ENCODE measurements at places on chromosomes 11 and 22.

DNA sequence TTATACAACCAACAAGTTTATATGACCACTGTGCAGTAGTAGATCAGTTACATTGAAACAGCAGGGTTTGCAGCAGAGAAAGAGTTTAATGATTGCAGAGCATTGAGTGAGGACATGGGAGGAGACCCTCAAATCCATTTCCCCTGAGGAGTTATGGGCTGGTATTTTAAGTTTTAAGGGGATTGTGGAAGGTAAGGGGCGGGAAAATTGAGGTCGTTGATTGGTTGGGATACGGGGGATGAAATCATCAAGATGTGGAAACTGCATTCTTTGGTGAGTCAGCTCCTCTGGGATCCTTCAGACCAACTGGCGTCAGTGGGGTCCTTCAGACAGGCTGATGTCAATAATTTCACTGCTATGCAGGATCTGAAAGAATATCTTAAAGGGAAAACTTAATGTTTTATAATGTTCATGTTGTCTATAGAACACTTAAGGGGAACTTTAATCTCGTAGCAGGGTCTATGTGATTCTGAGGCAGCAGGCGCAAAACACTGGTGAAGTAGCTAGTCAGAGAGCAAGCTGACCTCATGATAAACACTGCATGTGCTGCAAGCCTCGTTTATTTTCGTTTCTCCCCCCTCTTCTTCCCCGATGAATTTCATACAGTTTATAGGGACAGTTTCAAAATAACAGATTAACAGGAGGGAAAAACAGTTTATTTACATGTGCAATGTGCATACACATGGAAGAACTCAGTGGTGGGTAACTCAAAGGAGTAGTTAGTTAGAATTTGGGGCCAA is 17.4 kb upstream of the BACE1-AS start:
- DNase-seq, result no peak

DNA sequence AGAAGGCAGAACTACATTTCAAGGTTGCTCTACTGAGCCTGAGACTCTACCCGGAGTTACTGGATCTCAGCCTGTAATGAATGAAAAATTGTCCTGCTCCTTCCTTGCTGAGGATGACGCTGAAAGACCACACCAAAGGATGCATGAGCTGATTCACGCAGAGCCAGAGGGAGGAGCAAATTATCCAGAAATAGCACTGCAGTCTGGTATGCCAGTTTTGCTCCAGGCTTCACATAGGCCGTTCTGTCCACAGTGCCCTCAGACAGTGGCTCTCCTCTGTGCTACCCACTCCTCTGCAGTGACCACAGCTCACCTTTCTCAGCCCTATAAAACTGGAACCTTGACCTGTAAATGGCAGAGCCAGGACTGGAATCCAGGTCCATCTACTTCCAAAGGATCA is 79.3 kb upstream of the GALNT18 start:
- DNase-seq, result peak; percentile 42

GRCh38 chr11:1297011-1297575 is 12.3 kb downstream of the TOLLIP start:
- DNase-seq, result no peak

DNA sequence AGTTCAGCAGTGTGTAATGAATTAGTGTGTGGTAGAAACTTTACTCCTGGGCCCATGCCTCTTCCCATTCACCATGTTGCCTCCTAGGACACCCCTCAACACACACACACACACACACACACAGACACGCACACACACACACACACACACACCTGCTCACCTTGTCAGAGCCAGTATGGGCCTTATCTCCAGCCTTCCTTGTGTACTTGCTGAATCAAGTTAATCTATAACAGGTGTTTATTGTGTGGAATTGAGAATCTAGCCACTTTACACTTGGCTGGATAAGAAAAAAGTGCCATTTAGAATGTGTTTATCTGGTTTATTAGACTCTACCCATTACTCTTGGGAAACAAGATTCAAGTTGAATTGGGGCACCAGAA is 14.5 kb upstream of the ZDHHC13 start:
- no peak for DNase-seq

- no peak for DNase-seq
Measured at GRCh38 chr11:97296301-97296700, 906.5 kb downstream of the JRKL start.

DNA sequence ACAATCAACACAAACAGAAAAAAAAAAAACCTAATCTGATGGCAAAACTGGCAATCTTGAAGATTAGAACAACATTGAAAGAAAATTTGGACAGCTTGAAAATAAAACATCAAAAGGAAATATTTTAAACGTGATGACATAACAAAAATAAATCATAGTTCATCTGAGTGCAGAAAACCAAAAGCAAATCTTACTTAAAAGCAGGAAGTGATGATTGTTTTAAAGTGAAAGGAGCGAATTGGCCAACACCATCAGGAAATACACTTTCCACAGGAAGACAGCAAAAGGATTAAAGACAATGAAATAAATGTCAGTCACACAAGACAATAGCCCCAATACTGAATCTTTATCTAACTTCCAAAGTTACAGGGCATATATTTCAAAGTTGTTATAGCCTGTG is 696.5 kb upstream of the CHORDC1 start:
- DNase-seq, result no peak

- no peak for DNase-seq
Measured at GRCh38 chr22:44309647-44310046, 3.1 kb downstream of the SHISAL1 start.

DNA sequence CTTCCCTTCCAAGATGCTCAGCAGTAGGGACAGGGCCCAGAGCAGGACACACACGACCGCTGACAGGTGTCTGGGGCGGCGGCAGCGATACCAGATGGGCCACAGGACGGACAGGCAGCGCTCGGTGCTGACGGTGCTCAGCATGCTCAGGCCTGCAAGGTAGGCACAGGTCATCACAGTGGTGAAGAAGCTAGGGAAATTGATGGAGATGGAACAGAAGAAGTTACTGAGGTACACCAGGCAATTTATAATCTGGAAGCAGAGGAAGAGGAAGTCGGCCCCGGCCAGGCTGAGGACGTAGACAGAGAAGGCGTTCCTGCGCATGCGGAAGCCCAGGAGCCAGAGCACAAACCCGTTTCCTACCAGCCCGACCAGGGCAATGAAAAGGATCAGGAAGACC is 4.6 kb downstream of the MRGPRX2 start:
- DNase-seq, result no peak

DNA sequence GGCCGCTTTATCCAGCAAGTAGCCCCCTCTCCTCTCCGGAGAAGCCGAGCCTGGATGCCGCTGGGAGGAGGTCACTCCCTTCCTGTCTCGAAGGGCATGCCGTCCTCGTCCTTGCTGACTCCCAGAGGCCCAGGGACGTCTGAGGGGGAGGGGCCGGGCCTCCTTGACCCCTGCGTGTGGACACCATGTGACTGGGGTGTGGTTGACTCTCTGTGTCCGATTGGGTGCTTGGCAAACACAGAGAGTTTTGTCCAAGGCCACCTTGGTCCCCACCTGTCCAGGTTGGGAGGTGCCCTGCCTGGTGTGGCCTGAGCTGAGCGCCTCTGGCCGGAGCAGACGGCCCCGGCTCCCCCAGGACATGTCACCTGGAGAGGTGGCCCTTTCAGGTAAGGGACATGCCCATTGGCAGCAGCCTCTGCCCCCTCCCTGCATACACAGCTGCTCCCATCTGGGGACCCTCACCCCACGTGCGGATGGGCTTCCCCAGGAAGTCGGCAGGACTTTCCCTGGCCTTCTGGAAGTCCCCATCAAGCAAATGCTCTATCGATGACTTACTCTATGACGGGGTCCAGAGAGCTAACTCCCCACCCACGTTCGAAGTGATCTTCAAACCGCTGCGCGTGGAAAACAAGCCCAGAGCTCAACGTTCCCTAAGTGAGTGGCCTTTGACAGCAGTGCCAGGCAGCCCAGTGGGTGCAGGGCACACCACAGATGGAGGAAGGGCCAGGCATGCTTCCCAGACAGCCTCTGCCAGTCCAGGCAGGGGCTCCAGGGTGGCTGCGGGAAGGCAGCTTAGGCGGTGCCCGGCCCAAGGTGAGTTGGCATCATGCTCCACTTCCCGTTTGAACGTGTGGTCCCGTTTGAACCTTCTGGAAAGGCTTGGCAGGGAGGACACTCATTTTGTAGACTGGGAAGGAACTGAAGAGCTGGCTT is at the start of gene SMIM38:
Gene SMIM38 (plus strand): TSS at position 634 of the 933 bp plus-strand sequence. CDS start 1,912 bp downstream, outside the sequence.
- no peak for DNase-seq

DNA sequence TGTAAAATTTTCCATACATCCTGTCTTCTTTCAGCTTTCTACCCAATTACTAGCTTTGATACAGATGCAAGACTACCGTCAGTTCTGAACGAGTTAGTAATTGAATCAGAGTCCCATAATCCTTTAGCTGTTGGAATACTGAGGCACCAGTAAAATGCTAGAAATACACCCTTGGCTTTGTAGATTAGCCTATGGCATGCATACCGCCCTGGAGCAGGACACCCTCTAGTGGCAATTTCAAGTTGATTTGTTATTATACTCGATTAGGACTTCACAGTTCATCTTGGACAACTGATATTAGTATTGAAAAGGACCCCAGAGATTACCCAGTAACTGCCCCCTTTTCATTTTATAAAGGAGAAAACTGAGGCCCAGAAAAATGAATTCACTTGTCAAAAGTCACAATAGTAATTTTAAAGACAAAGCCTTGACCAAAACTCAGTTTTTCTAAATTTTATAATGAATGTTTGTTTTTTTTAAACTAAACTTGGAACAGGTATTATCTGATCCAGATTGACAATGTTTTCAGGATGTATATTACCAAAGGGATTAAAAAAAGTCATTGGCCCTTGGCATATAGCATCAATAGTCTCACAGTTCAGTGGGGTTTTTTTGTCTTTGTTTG is 72.6 kb downstream of the HIPK3 start:
- DNase-seq, result peak; percentile 80

DNA sequence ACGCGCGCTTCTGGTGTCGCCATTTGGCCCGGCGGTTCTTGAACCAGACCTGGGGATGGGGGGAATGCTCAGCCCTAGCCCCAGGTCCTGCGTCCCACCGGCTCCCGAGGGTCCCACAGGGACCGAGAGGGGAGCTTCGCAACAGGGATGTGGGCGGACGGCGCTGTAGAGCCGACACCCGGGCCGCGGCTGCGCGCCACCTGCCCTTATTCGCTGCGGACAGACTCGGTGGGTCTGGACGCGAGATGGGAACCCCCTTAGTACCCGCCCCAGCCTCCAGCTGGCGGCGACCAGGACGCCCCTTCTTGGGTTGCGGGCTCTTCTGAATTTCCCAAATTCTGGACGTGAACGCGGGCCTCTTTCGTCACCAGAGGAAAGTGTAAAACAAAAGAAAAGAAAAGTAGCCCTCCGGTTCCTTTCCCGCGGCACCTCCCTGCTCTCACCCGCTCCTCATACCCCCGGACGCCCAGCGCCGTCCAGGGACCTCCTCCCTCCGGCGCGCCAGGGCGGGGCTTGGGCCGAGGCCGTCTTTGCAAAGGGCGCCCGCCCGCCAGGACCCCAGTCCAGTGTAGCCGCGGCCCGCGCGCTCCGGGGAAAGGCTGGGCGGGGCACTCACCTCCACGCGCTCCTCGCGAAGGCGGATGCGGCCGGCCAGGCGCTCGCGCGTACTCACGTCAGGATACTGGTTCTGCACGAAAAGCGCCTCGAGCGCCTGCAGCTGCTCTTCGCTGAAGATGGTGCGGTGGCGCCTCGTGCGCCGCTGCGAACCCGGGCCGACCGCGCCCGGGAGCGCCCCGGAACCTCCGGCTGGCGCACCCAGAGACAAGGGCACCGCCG is 827 bp downstream of the GSC2 start:
- peak; percentile 77 for DNase-seq

- no peak for DNase-seq
Measured at GRCh38 chr11:119367661-119368120, 13.8 kb downstream of the USP2 start.

DNA sequence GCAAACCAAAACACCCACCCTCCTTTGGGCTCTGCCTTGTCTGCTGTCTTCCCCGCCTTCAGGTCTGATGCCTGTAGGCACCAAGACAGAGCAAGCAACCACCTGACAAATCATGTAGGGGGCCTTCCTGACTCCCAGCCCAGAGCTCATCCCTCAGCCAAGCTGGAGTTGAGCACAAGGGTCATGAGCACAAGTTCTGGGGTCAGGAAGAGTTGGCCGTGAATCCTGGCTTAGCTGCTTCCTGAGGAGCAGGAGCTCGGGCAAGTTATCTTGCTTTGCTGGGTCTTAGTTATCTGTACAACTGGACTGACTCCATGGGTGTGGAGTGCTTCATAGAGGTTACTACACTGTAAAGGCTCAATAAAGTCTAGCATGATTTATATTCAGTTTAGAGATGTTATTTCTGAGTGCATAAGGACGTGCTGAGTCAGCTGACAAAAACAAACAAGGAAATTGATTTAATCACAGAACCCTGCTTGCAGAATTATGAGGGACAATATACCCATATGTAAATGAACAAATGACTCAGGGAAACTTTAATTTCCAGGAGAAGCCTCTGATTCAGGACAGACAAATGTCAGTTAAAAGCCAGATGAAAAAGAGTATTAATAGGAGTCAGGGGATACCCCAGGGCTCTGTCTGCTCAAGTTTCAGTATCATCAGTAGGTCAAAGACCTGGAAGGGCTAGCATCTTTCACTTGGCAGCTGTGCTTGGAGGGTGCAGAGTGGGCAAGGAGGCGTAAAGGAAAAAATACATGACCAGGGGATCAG is 15.0 kb upstream of the APOA1 start:
- DNase-seq, result peak; percentile 61

- DNase-seq, result peak; percentile 25
Measured at GRCh38 chr11:10943968-10944367, 86.1 kb upstream of the ZBED5 start.

DNA sequence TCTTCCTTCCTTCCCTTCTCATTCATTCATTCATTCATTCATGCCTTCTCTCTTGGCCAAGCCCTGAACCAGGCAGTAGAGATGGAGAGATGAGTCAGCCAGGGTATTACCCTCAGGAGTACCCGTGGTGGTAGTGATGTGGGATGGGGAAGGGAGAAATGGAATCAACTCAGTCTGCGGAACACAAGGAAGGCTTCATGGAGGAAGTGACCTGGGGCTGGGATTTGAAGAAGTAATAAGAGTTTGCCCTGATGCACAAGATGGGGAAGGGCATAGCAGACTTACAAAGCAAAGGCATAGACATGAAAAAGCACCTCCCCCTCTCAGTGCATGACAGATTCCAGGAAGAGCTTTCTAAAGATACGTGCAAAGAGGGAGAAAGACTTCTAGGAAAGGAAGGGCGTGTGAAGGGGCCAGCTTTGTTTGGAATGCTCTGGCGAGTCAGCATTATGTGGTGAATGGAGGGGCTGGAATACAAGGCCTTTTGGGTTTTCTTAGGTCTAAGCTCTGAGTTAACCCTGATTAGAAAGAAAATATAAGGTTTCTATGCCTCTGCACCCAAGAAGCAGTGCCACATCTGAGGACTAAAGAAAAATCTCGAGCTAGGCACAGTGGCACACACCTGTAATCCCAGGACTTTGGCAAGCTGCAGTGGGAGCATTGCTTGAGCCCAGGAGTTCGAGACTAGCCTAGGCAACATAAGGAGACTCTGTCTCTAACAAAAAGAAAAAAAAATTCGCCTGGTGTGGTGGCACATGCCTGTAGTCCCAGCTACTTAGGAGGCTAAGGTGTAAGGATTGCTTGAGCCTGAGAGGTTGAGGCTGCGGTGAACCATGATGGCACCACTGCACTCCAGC is 36.4 kb upstream of the ACER3 start:
- DNase-seq, result no peak

- DNase-seq, result no peak
Measured at GRCh38 chr22:35330258-35330861, 30.7 kb downstream of the TOM1 start.
